ENCODE measurements at places on chromosomes 6 and 20.

- DNase-seq, result no peak
These were observed 37.0 kb upstream of the CDKN1A start for GRCh38 chr6:36641543-36641942.

- no peak for DNase-seq
These were observed 228.9 kb upstream of the SMLR1 start for GRCh38 chr6:130598021-130598989.

- DNase-seq, result no peak
These were observed 32.5 kb upstream of the KCNK5 start for GRCh38 chr6:39261751-39262150.

GRCh38 chr6:3231247-3232016 lies 4.0 kb upstream of the TUBB2B start:
- DNase-seq, result peak; percentile 95

DNA sequence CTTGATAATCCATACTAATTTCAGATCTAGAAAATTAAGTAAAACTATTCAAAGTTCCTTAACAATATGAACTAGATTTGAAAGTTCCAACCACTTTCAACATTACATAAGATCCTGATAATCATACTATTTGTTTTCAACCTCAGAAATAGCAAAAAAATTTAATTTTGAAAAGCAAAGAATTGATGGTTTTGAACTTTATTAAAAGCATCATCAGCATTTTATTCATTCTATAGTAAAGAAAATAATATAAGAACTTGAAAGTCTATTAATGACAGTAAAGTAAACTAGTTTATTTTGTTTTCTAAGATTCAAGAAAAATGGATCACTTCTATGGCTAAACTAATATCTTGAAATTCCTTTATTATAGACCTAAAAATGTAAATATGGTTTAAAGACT lies 26.8 kb downstream of the EYS start:
- no peak for DNase-seq

DNA sequence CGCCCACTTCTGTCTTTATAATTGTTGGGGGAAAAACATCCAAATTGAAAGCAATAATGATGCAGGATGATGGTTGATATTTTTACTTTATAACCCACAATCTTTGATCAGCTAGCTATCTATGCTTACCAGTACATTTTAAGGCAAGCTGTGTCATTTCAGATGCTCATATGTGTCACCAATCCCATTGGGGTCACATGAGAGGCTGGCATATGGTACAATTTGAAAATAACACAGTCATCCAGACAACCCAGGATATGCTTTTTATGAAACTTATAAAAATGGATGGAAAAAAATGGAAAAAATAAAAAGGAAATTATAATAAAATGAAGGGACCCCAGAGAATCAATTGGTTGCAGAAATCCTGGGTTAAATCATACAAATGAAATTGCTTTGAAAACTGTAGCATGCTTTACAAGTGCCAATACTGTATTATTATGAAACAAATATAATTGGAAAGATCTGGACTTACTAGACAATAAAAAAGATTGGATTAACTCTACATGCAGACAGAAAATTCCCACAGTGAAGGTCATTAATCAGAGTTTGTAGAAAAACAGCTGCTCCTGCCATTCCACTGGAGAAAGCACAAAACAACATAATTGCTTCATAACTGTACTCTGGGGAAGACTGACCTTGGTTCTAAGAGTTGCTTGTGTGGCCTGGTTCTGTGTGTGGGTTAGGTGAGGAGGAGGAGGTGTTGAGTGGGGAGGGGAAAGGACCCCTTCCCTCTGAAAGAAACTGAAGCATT lies 13.3 kb upstream of the PRIM2 start:
- DNase-seq, result no peak

GRCh38 chr20:63696306-63696627 lies 185 bp upstream of the TNFRSF6B start:
- DNase-seq, result no peak

All from NCI-H2029 (cell line).